ENCODE measurements at places on chromosomes 13 and 19.

- no peak for DNase-seq
These were observed 47.9 kb downstream of the ACTN4 start for GRCh38 chr19:38695317-38695683.

DNA sequence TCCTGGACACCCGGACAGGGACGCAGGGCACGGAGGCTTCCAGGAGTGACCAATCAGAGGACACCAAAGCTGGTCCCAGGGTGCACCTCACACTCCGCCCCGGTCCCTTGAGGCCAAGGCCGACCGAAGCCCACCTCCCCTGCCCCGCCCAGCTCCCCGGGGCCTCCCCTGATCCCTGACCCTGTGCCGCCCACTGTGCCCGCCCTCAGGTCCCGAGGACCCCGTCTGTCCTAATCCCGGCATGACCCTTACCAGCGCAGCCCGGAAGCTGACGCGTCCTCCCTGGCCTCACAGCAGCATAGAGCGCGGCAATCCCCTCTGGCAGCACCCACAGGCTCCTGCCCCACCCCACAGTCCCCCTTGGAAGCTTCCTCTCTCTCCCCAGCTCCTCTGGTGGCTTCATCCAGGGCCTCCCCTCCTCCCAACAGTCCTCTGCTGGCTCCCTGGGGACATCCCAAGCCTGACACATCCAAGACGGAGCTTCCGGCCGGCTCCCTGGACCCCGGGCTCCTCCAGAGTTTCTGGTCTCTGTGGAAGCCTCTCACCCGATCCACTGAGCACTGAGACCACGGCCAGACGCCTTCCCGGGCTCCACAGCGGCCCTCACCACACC is 7.4 kb upstream of the CDC34 start:
- no peak for DNase-seq

- DNase-seq = no peak
These were observed 78.5 kb downstream of the STARD13 start for GRCh38 chr13:33206945-33207614.

DNA sequence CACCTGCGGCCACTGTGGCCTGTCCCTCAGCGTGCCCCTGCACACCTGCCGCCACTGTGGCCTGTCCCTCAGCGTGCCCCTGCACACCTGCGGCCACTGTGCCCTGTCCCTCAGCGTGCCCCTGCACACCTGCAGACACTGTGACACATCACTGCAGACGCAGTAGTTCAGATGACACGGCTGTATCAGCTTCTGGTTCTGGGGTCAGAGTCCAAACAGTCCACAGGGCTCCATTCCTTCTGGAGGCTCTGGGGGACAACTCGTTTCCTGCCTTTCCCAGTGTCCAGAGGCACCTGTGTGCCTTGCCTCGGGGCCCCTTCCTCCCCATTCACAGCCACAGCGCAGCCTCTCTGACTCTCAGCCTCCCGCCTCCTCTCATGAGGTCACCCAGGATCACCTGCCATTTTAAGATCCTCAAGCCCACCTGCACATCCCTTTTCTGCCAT is 5.5 kb downstream of the SF3A2 start:
- DNase-seq = no peak

DNA sequence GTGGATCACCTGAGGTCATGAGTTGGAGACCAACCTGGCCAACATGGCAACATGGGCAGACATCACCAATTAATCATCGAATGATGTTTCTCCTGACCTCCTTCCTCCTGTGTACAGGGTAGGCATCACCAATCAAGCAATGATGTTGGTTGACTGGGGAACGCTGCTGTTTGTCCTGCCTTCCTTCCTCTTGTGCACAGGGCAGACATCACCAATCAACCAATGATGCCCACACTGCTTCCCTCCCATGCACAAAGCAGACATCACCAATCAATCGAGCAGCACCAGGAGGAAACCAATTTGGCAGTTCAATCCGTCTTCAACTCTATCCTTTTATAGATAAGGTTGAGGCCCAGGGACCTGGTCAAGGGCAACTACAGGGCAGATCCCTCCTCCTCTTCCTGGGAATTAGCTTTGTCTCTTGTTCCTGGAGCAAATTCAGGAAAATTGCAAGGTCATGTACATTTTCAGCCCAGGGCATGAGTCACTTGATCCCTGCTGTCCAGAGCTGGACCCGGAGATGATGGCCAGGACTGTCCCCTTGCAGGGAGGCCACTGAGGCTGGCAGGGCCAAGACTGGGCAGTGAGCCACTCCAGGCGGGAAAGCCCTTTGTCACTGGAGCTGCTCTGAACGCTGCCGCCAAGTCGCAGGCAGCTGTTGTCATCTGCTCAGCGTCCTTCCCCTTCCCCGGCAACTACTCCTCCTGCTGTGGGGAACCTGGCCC is 5.3 kb upstream of the CSNK1G2 start:
- no peak for DNase-seq

- DNase-seq = peak; percentile 85
These were observed 3.6 kb downstream of the LGALS7 start for GRCh38 chr19:38769635-38770211.

GRCh38 chr13:60453490-60453889 is 56.5 kb downstream of the TDRD3 start:
- no peak for DNase-seq

GRCh38 chr13:31067416-31068118 is 94.1 kb downstream of the HSPH1 start:
- peak; percentile 70 for DNase-seq

GRCh38 chr13:47215736-47216135 is 318.9 kb upstream of the HTR2A start:
- peak; percentile 85 for DNase-seq

- DNase-seq = no peak
These were observed 84.3 kb downstream of the TEX29 start for GRCh38 chr13:111404746-111405145.

DNA sequence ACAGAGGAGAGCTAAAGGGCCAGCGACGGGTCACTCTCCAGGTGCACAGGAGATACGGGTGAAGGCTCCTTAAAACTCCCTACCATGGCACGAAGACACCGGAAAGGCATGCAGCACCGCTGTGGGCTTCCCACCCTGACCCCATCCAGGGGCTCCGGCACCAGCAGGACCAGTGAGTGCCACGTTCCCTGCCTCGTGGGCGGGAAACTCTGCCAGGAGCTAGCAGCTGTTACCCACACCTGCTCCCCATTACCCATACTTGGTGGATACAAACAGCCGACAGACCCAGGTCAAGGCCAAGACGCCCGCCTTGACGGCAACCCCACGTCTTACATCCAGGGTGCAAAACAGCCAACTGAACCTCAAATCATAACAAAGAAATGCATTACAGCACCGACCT is 56.7 kb downstream of the GNG7 start:
- no peak for DNase-seq

DNA sequence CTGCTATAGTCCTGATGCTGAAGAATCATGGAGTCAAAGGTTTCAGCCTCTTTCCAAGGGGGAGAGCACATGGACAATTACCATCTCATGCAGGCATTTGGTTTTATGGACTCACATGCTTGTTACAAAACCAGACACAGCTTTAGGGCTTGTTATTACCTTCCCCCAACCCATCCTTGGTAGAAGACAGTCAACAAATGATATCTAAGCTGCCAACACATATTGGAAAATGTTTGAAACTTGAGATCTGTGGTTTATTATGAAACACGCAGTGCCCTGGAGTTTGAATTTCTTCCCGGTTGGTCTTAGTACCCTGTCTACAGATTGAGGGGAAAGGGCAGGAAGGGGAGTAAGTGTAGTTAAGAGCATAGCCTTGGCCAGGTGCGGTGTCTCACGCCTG is 12.5 kb upstream of the CYP2A6 start:
- peak; percentile 34 for DNase-seq

GRCh38 chr13:37360556-37360955 is 238.0 kb downstream of the POSTN start:
- DNase-seq = peak; percentile 49

DNA sequence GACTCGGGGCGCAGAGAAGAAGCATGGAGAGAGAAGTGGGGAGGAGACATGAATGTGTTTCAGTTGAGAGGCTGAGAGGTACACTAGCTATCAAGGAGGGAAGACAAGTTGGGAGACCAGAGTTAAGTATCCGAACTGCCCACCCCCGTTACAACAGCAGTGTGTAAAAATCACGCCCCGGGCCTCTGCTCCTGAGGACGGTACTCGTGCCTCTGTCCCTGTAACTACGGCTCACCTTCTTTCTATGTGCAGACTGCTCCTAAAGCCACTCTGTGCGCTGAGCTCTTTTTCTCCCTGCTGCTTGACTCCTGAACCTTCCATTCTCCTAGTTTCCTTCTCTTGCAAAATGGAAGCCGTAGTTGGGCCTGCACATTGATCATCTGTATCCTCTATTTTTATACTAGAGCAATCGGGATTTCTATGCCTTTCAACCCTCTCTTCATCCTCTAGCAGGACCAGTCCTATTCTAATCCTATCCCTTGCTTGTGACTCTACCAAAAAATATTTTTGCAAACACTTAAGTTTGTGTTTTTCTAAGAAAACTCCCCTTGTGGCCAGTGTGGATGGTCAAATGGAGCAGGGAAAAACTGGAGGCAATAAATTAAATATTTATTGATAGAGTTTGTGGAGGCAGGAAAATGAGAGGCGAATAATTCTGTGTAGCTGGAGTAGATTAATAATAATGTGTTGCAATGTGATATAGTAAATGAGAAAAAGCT is 569 bp downstream of the POLR1D start:
- peak; percentile 21 for DNase-seq

- DNase-seq = no peak
These were observed 1.4 kb downstream of the CLEC4G start for GRCh38 chr19:7730286-7731217.

GRCh38 chr19:3873151-3873550 is 4.3 kb upstream of the ZFR2 start:
- no peak for DNase-seq

DNA sequence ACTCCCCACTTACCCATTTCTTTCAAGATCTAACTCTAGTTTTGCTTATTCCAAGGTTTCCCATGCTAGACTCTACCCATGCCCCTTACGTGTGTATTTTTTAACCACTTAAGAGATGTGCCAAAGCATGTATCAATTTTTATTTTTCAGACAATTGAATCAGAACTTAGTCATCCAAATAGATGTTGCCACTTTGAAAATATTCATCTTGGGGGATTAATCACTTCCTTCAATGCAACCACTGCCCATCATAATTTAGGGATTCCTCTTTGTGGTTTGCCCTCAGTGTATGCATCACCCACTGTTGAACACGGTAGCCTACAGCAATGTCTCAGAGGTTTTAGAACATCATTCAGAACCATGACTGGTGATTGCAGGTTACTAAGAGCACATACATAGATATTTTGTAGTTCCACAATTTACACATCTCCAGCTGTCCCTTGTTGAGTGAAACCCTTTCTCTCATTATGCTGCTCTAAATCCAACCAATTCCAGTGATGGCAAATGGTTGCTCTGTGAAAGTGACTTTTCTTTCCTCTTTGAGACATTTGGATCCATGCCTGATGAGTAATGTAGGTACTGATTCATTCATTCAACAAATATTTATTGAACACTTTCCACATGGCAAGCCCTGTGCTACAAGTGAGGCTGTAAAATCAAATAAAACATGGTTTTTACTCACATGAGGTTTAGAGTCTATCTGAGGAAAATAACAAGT is 60.6 kb upstream of the SERP2 start:
- DNase-seq = peak; percentile 96

- peak; percentile 71 for DNase-seq
These were observed at the start of gene TRAPPC5 for GRCh38 chr19:7680606-7681339. TSS of gene TRAPPC5 (plus strand) at chr19:7680833. CDS start at chr19:7682254, 1,421 bp downstream.

DNA sequence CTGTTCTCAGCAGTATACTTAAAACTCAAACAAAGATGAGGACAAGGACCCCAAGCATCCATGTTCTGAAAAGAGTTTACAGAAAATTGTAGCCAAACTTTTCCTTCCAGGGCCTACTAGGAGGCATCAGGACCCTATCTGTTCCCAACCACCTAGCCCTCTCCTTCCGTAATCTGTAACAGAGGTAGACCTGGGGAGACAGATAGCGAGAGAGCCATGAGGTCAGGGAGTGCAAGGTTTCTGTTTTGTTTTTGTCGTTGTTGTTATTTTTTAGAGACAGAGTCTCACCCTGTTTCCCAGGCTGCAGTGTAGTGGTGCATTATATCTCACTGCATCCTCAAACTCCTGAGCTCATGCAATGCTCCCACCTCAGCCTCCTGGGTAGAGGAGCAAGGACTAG is 83.9 kb upstream of the POSTN start:
- DNase-seq = no peak

GRCh38 chr13:76189882-76190519 is 553.9 kb downstream of the LMO7 start:
- no peak for DNase-seq

GRCh38 chr13:49300739-49301589 is 53.2 kb downstream of the CDADC1 start:
- peak; percentile 81 for DNase-seq

DNA sequence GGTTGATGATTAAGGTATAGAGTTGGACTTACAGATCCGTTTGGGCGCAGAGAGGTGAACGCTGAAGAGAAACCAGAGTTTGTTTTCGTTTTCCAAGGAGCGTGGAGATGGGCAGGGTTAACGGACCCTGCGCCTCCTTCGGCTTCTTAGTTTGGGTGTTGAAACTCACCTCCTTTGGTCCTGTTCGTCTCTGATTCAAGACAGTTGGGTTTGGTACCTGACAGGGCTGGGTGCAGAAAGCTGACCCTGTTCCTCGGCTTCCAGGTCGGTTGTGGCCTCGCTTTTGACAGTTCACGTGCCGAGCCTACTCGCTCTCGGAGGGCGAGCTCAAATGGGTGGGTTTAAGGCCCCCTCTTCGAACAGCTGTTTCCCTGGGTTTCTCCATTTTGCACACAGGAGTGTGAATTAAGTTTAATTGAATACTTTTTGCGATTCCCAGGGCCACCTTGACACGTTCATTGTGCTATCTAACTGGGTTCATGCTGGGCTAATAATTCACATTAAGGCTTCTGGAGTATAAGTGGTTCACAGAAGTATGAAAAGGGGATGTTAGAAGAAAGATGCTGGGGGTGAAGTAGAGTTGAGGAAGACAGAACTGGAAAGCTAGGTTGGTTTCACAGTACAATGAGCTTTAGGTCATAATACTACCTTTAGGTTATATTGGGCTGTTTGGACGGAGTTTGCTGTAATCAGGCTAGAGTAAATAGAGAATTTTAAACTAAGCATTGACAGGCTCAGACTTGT is 638 bp downstream of the USPL1 start:
- DNase-seq = no peak

GRCh38 chr13:74571811-74572210 is 437.6 kb upstream of the KLF12 start:
- no peak for DNase-seq

- DNase-seq = peak; percentile 79
These were observed 28.4 kb downstream of the UBAC2 start for GRCh38 chr13:99228737-99229691.

GRCh38 chr19:35760711-35761349 is 2.9 kb downstream of the PROSER3 start:
- DNase-seq = peak; percentile 44

- DNase-seq = no peak
These were observed 47.9 kb upstream of the INTS6 start for GRCh38 chr13:51500687-51501086.

- peak; percentile 35 for DNase-seq
These were observed 63.2 kb upstream of the RGCC start for GRCh38 chr13:41394166-41394565.

DNA sequence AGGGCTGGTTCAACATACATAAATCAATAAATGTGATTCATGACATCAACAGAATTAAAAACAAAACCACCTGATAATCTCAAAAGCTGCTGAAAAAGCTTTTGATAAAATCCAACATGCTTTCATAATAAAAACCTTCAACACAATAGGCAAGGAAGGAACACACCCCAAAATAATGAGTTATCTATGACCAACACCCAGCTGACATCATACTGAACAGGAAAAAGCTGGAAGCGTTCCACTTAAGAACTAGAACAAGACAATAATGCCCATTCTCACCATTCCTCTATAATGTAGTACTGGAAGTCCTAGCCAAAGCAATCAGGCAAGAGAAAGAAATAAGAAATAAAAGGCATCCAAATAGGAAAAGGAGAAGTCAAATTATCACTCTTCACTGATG is 116.2 kb upstream of the FREM2 start:
- DNase-seq = no peak

Measured in foreskin fibroblast (primary cell).